Osteocyte (in vitro differentiated cells): ENCODE measurements at places on chromosomes 3 and 15. TPM values are rescaled to one million over a fixed set of nuclear protein-coding genes. Genes with fewer than 3 reads are reported as not detected.
A peak's percentile ranks its signal among the peaks of the same experiment; 100 is the strongest.

DNA sequence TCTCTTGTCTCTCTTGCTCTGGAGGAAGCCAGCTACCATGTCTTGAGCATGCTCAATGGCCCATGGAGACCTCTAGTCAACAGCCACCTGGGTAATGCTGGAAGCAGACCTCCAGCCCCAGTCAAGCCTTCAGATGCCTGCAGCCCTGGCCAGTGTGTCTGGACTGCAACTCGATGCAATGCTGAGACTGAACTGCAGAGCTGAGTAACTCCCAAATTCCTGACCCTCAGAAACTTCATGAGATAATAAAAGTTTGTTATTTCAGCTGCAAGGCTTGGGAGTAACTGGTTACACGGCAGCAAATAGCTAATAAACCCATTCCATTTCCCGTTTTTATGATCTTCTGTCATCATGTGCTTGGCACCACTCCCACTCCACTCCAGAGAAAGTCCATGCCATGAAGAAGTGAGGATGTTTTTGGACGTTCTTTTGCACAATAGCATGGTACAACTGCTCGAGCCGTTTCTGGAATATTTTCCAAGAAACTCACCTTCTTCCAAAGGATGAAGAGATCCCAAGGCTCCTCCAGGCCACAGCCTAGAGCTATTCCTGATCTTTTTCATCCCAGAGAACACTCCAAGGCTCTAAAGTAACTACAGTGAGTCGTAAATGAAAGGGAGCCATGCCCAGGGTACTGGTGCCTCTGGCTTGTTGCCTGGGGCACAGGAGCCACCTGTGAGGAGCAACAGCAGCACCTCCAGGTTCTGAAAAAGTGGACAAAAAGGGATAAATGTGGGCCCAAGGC is 72.0 kb upstream of the KLF13 start:
- no peak for DNase-seq

Gene TMEM207
- not detected in 2 replicates for total RNA-seq

- peak; percentile 85 for DNase-seq
Observed at GRCh38 chr3:58471025-58471887, 20.6 kb upstream of the KCTD6 start.

Gene PATL2
- total RNA-seq: 0.24 and 0.40 TPM in 2 replicates

GRCh38 chr3:142844339-142844977 is 44.4 kb downstream of the PCOLCE2 start:
- DNase-seq: no peak

DNA sequence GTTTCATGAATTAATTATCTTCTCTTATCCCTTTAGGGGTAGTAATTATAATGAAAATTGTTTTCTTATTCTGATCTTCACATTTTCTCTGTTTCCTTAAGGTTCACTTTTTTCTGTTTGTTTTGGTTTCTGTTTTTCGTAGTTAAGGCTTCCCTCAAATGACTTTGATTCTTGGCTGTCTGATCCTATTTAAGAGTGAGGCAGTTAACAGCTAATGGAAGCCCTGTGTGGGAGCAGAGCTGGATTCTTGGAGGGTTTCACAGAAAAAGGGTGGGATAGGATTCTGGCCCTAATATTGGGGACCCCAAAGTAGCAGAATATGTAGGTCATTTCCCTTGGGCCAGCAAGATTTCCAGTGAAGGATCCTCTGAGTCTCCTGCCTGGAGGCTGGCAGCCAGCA is 6.8 kb upstream of the AMOTL2 start:
- DNase-seq: no peak

DNA sequence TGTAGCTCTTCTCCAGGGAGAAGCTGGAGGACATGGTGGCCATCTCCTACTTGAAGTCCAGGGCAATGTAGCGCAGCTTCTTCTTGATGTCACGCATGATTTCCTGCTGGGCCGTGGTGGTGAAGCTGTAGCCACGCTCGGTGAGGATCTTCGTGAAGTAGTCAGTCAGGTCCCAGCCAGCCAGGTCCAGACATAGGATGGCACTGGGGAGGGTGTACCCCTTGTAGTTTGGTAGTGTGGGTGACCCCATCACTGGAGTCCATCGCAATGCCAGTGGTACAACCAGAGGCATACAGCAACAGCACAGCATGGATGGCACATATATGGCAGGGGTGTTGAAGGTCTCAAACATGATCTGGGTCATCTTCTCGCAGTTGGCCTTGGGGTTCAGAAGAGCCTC is 7.0 kb upstream of the LPCAT4 start:
- no peak for DNase-seq

- DNase-seq: no peak
Observed at GRCh38 chr15:67175643-67176071, 78.8 kb downstream of the AAGAB start.

DNA sequence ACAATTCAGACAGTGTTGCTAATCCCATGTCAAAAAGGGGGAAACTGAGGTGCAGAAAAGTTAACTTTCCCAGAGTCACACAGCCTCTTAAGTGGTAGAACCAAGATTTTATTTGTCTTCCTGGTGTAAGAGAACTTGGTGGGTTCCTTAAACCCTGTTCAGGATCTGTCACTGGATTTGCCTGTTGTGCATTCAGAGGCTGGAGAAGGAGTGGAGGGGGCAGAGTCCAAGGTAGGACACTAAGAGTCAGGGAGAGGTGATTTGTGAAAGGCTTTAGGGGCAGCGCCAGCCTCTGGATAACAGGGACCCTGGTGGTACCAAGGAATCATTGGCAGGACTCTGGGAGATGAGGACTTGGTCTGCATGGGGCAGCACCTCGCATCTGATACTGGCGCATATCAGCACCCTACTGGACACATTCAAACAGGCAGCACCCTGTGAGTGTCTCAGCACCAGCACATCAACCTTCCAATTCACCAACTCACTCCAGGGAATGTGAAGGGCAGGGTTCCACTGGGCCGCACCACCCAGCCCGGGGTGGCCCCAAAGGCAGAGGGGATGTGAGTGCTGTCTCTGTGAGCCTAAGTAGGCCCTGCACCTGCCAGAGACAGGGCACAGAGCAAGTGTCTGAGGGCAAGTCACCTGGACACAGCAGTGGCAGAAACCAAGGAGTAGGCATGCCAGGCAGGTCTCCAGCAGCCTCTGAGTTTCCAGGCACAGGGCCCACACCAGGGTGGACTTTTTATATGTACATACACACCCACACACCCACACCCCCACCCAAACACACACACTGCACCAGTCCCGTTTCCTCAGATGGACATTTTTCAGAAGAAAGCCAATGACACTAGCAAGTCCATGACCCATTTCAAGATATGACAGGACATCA is 71.6 kb downstream of the LIPC start:
- no peak for DNase-seq

Gene P3H2
- total RNA-seq: 132 and 143 TPM in 2 replicates

DNA sequence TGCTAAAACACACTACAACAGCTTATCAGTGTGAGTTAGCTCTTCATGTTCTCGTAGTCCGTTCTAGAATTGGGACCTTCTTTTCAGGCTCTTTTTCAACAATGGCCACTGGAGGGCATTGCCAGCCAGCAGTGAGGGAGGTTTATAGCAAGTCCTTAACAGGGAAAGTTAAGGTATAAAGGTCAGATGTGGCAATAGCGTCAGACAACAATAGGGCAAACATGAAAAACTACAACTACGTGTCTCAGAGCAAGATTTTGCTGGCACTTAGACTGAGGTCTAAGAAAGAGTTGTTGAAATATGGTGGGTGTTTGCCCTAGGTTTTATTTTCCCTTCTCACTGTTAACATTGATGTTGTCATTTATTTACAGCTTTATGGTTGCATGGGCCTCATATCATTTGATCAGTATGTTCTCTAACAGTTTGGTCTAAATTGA is 161.4 kb downstream of the GMNC start:
- DNase-seq: no peak

GRCh38 chr3:191300422-191300821 is 28.8 kb upstream of the CCDC50 start:
- no peak for DNase-seq

Gene TRAIP
- 3.4 and 5.3 TPM in 2 replicates for total RNA-seq

DNA sequence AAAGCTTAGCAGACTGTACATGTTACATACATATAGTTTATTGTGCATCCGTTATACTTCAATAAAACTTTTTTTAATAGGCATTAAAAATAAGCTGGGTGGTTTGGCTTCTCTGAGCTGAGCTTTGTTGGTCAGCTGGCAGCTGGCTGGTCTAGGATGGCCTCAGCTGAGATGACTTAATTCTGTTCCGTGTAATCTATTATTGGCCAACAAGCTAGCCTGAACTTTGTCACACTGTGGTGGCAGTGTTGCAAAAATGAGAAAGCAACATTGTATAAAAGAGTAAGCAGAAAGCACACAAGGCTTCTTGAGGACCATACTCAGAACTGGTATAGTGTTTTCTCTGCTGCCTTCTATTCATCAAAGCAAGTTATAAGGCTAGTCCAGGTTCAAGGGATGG is 45.2 kb downstream of the CGGBP1 start:
- no peak for DNase-seq

- DNase-seq: no peak
Observed at GRCh38 chr3:51139616-51140015, 245.5 kb upstream of the MANF start.

- DNase-seq: no peak
Observed at GRCh38 chr3:168021737-168022450, 73.8 kb downstream of the GOLIM4 start.

DNA sequence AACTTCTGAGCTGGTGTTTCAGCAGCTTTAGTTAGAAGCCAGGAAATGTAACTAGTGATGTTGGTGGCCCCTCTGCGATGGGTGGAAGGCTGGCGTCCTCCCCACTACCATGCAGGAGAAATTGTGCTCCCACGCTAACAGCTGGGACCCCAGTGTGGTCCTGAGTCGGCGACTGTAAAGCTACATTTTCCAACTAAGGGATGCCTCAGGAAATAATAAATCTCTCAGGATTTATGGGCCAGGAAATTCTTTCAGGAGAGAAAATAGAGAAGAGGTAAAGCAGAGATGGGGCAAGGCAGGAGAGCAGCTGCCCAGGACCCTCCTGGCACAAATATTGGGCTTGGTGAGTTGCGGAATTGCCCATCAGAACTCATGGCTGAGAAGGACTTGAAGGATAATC is 186.9 kb downstream of the OPA1 start:
- DNase-seq: no peak

DNA sequence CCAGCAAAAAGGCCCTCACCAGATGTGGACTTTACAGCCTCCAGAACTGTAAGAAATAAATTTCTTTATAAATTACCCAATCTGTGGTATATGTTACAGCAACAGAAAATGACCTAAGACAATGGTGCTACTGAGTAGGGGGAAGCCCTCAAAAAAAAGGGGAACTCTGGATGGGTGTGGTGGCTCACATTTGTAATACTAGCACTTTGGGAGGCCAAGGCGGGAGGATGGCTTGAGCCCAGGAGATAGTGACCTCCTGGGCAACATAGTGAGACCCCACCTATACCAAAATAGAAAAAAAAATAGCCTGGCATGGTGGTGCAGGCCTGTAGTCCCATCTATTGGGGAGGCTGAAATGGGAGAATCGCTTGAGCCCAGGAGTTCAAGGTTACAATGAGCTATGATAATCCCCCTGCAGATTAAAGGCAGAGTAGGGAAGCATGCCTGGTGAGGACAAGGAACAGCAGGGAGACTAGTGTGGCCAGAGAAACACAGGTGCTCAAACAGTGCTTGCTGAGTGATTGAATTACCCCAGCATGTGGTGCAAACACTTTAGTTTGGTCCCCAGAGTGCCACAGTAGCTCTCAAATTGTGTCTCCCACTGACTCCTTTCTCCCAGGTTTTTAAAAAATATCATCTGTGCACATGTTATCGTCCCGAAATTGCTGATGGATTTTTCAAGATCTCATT is 13.9 kb upstream of the USP3 start:
- DNase-seq: peak; percentile 25

GRCh38 chr3:58288011-58288728 is 17.9 kb upstream of the RPP14 start:
- peak; percentile 54 for DNase-seq

DNA sequence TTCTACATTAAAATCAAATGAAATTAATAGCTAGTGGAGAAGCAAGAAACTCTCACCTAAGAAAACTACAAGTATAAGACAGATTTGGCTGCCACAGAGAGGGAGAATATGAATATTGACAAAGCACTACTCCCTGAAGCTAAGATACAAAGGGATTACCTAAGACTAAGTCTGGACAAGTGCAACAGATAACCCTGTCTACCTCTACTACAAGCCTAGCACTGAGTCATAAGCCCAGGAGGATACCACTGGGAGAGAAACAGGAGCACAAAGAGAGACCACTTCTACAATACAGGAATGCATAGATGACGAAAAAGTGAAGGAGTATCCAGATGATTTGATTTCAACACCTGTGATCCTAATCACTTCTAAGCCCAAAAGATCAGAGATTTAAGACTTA is 10.4 kb downstream of the ATP13A4 start:
- DNase-seq: no peak

Gene DNASE1L3
- not detected in 2 replicates for total RNA-seq

Gene KBTBD13
- total RNA-seq: not detected in 2 replicates

DNA sequence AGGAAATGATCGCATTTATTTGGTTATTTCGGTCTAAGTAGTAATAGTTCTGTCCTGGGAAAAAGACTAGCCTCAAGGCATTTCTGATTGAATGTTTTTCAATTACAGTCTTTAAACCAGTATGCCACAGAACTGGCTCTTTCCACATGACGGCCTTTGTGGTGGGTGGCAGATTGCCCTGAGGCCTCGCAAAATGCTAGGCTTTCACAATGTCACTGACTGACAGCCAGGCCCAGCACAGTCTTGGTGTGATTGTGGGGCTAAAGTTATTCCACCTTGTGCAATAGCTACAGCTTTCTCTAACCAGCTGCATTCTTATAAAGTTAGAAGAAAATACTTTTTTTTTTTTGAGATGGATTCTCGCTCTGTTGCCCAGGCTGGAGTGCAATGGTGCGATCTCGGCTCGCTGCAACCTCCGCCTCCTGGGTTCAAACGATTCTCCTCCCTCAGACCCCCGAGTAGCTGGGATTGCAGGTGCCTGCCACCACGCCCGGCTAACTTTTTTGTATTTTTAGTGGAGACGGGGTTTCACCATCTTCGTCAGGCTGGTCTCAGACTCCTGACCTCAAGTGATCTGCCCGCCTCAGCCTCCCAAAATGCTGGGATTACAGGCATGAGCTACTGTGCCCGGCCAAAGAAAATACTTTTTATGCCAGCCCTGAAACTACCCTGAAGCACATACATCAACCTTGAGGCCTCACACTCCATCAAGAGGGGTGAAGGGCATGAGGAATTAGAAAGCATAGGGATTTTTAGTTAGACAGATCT is 2.5 kb upstream of the ADIPOQ start:
- peak; percentile 75 for DNase-seq

Gene CDV3
- total RNA-seq: 183 and 193 TPM in 2 replicates

GRCh38 chr3:72769758-72770540 is 78.3 kb downstream of the SHQ1 start:
- no peak for DNase-seq

GRCh38 chr15:101604124-101604874 is 47.9 kb downstream of the TM2D3 start:
- DNase-seq: no peak
